Coronary artery (tissue), 2 donors: ENCODE measurements at places on chromosomes 6 and 20.

GRCh38 chr20:58515233-58516212, at the start of gene APCDD1L:
Gene APCDD1L, minus strand, starts transcription at chr20:58515399. Its CDS starts 692 bp downstream, at chr20:58514707.
- no peak for DNase-seq

- no peak for DNase-seq
Measured at GRCh38 chr6:79072640-79073181, 5.3 kb downstream of the PHIP start.

GRCh38 chr20:56859039-56859800, 230.1 kb downstream of the TFAP2C start:
- DNase-seq = no peak

- no peak for DNase-seq
Measured at GRCh38 chr6:137217801-137218472, 1.2 kb downstream of the IFNGR1 start.

- DNase-seq = no peak
Measured at GRCh38 chr6:33433544-33434191, 13.8 kb downstream of the SYNGAP1 start.

DNA sequence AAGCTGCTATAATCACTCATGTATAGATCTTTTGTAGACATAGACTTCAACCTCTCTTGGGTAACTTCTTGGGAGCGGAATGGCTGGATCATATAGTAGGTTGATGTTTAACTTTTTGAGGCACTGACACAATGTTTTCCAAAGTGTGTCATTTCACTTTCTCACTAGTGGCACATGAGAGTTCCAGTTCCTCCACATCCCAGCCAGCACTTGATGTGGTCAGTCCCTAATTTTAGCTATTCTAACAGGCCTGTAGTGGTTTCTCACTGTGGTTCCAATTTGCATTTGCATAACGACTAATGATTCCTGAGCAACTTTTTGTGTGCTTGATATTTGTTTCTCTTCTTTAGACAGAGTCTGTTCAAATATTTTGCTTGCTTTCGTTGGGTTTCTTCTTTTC, 221.3 kb downstream of the DLL1 start:
- no peak for DNase-seq

DNA sequence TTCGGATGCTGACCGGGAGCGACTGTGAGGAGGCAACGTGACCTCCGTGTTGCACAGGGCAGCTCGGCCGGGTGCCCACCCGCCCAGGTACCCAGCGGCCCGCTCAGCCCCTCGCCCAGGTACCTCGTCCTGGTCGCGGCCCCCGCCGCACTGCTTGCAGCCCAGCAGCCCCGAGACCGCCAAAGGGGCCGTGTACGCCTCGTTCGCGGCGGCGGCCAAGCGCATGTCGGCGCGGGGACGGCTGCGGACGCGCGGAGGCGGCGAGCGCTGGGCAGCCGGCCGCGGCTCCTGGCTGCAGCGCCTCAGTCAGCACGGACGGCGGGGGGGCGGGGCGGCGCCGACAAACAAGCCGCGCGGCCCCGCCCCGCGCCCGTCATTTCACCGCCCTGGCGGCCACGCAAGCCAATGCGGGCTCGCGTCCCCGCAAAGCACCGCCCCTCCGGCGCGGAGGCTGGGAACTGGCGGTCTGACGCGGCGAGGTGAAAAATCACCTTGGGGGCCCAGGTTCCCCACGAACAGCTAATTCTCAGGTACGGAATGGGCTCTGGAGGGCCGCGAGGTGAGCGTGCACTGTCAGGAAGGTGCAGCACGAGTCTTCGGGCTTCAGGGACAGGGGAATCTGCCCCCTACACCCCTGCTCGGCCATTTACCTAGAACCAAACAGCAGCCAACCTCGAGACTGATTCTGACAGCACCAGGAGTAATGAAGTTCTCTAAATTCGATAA, 85.2 kb downstream of the SESN1 start:
- DNase-seq = peak; percentile 92

DNA sequence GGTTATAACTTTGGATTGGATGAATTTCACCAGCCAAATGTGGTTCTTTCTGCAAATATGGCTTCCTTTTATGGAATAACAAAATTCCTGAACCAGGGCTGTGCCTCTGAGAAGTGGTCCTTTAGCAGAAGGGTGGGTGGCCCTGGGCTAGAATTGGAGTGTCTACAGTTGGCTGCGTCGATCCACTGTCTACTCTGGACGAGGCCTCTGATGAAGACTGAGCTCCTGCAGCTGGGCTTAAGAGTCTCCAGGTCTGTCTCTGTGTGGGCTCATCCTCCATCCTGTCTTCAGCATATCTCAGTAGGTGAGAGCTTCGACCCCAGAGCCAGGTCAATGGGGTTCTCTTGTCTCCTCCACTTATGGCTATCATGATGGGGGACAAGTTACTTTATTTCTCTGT, 166.3 kb upstream of the PMEPA1 start:
- DNase-seq = no peak

GRCh38 chr6:137877606-137878005, 10.5 kb downstream of the TNFAIP3 start:
- DNase-seq = no peak

DNA sequence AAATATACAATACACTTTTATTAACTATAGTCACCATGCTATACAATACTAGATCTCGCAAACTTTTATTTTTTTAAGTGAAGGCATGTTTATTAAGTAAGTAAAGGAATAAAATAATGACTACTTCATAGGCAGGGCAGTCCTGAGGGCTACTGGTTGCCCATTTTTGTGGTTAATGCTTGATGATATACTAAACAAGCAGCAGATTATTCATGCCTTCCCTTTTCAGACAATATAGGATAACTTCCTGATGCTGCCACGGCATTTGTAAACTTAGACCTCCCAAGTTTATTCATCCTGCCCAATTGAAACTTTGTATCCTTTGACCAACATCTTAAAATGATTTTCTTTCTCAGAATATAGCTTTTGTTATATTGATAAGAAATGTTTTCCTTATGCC, 24.7 kb upstream of the HIVEP1 start:
- DNase-seq = no peak

DNA sequence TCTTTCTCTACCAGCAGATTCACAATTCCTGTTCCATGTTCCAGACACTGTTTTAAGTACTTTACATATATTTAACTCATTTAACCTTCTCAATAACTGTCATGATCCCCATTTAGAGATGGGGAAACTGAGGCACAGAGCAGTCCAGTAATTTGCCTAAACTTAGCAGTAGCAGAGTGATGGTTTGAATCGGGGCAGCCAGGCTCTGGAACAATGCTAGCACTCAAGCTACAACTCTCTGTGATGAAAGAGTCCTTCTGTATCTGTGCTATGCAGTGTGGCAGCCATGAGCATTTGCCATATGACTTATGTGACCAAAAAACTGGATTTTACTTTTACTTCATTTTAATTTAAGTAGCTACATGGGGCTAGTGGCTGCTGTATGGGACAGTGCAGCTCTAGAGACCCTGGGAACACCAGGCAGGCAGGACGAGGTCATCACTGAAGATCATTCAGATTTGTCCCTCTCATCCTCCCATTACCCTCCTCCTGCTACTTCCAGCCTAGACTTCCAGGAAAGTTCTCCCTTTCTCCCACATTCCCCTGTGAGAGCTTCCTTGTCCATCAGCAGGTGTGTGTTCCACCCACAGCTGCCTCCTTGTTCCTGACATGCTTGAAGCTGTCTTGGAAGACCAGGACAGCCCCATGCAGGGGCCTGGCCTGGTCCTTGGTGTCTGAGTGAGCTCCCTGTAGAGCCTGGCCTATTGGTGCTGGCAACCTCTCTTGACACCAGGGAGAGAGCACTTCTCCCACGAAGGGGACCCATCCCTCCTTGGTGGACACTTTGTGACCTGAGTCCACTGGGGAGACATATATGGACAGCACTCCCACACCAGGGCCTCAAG, 157.0 kb downstream of the MRPL14 start:
- DNase-seq = peak; percentile 45

DNA sequence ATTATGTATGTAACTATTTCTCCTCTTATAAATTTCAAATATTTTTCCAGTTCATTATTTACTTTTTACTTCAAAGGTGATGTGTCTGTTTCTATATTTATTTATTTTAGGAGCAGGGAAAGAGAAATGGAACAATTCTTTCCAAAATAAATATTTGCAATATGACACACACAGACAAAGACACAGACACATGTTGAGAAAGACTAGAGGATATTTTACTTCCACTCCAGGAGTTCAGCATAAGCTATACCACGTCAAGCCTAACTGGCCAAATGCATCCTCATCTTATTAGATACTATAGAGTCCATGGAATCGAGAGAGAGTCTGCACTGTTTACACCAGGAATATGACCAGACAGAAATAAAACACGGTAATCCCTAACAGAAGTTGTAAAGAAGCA, 13.3 kb downstream of the RALGAPA2 start:
- DNase-seq = no peak

DNA sequence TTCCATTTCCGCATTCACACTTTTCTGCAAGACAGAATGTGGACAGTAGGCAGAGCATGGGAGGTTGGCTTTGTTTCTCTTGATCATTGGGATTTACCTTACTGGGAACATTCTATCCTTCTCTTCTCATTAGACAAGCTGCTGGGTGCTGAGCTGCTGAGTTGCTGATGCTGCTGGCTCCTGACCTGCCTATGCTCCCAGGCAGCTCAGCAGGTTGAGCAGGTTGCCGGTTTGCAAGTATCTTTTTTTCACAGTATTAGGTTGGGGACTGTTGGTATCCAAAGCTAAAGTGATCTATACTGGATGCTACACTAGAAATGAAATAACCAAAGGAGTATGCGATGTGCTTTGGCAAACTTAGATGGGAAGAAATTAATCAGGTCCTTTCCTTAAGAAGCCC, 23.7 kb upstream of the ADGRF4 start:
- no peak for DNase-seq

- DNase-seq = no peak
Measured at GRCh38 chr6:34051331-34051919, 94.5 kb downstream of the GRM4 start.
